HepG2 (cell line): ENCODE measurements at places on chromosomes 2 and 18. TPM values are rescaled to one million over a fixed set of nuclear protein-coding genes. Genes with fewer than 3 reads are reported as not detected.

GRCh38 chr2:225765820-225766219, 366.3 kb downstream of the NYAP2 start:
- DNase-seq, result no peak

DNA sequence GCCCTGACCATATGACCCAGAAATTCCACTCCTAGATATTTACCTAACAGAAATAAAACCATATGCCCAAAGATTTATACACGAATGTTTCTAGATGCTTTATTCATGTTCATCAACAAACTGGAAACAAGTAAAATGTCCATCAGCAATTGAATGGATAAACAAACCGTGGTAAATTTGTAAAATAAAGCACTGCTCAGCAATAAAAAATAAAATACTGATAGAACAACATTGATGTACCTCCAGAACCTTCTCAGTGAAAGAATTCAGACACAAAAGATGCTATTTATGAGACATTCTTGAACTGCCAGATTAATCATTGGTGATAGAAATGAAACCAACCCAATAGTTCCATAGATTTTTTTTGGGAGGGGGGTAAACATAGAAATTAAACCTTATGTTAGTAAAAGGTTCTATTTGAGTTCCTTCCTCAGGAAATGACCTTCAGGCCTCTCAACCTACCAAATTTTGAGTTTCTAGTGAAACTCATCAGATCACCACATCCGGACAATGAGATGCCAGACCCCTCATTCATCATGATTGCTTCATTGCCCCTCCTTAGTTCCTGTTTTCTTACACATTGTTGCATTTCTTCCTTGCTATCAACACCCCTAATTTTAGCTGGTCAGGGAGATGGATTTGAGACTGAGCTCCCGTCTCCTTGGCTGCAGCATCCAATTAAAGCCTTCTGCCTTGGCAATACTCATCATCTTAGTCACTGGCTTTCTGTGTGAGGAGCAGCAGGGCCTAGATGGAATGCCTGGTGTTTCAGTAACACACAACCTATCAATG, 203.5 kb downstream of the LPIN1 start:
- DNase-seq, result no peak

GRCh38 chr18:57243624-57244179, 96.8 kb downstream of the BOD1L2 start:
- DNase-seq, result peak; percentile 62

GRCh38 chr2:158815658-158816057, 20.5 kb downstream of the DAPL1 start:
- no peak for DNase-seq

DNA sequence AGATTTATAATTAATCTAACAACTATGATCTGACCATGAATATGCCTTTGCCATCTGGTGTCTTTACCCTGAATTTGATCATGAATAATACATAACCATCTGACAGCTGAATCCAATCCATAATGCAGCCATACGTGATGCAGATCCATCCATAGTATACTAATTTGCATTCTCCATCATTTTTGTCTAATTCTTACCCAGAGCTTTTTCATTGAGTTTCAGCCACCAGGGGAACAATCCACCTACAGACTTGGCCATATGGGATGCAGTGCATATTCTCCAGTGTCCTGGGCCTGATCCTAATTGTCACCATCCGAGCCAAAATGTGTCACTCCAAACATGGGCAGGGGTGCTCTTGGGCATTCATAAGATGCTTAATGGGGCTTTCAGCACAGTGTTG, 227.2 kb upstream of the CRIM1 start:
- DNase-seq, result no peak

DNA sequence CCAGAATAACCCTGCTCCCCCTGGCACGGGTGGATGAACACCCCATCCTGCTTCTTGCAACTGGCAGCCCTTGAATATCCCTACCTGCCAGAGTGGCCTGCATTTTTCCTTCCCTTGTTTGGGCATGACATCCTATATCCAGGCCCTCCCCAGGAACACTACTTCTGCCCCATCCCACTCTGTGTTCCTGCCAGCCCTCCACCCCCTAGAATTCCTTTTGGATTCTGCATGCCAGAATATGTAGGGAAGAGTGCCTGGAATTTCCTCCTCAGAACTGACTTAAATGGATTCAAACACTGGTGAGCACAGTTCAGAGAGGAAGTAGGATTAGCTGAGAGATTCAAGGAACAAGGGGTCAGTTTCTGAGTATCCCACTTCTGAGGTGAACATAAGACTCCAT, 123.5 kb upstream of the PELI1 start:
- no peak for DNase-seq

GRCh38 chr18:49023271-49023937, 72.6 kb upstream of the SMAD7 start:
- no peak for DNase-seq

DNA sequence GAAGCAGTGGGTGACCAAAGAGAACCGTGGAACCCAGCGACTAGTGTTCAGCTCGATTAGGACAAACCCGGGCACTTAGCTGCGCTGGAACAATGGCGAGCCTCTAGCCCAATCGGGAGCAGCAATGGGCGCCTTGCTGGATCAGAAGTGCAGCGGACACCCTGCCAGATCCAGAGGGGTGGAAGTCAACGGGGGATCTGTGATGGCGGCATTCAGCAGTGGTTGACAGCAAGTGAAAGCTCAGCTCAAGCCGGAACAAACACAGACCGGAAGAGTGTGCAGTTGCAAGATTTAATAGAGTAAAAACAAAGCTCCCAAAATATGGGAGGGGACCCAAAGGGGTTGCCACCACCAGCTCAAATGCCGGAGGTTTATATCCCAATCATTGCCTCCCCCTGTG, 478.7 kb upstream of the REG3G start:
- DNase-seq, result peak; percentile 24

- DNase-seq, result peak; percentile 93
Measured at GRCh38 chr2:20184067-20184938, 40.6 kb downstream of the SDC1 start.

DNA sequence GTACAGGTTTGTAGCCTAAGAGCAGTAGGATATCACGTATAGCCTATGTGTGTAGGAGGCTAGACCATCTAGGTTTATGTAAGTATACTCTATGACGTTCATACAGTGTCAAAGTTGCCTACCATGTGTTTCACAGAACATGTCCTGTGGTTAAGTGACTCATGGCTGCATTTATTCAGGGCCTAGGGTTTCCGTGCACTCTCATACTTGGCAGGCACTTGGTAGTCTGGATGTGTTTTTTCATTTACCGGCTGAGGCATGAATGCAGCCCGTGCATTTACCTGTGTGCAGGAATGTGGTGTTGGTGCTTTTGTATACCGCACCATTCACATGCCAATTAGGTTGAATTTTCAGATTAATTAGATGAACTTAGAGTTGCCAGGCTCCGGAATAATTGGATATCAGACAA, 43.4 kb downstream of the MYL12B start:
- DNase-seq, result no peak

DNA sequence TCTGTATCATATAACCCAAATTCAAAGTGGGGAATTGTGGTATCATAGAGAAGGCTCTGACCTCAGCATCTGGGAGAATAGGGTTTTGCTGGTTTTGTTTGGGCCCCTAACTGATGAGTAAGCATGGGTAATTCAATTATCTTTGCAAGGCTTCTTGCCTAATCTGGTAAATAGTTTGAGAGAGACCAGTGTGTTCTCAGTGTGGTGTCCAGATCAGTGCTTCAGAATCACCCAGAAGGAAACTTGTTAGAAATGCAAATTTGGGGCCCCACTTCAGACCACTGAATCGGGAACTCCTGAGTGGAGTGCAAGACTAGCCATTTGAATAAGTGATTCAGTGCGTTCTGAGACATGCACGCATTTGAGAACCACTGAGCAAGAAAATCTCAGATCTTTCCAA, 282.7 kb downstream of the EPHA4 start:
- DNase-seq, result no peak

DNA sequence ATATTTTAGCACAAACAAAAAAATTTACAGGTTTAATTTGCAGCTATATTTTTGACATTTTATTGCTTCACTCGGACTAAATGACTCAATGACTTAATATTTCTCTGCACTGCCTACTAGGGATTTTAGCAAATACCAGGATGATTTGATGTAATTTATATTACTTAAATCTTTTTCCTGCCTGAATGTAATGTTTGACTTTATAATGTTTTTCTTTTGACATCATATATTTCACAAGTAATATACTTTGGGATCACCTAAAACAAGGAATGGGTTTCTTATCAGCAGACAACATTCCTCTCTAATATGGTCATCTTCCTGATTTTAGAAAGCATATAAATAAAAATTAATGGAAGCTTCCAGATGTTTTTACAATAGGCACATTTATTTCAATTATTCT, 253.2 kb upstream of the EPC2 start:
- no peak for DNase-seq

- no peak for DNase-seq
Measured at GRCh38 chr2:70702711-70703395, 65.1 kb downstream of the ADD2 start.

- DNase-seq, result no peak
Measured at GRCh38 chr2:46333912-46334311, 36.7 kb downstream of the EPAS1 start.

DNA sequence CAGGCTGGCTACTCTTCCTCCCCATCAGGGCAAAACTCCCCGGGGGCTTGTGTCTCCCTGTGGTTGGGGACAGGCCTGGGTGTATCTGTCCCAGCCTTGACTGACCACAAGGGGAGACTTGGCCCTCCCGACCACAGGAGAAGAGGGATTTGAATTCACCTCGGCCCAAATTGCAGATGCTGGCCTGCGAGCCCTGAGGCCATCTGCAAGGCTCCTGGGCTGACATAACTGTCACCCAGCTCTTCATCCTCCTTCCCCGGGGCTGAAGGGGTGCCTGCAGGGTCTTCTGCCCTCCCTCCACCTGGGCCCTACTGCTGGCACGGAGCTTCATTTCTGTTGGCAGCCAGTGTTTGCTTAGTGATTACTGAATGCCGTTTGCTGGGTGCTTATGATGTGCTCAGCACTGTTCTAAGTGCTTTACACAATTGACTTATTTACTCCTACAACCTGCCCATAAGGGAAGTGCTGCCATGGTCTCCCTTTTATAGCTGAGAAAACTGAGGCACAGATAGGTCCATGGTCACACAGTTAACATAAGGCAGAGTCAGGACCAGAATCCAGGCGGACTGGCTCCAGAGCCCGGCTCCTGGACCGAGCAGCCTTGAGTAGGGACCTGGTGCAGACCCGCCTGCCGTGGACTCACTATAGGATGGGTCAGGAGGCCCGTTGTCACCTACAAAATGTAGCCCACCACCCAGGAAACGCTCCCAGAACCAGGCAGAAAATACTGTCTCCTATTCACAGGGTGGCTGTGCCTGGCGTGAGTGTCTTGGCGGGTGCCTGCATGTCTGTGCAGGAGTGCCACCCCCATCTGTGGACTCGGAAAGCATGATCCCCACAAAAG, 18.9 kb downstream of the STEAP3 start:
- no peak for DNase-seq

- DNase-seq, result no peak
Measured at GRCh38 chr2:9712263-9712662, 81.5 kb upstream of the YWHAQ start.

DNA sequence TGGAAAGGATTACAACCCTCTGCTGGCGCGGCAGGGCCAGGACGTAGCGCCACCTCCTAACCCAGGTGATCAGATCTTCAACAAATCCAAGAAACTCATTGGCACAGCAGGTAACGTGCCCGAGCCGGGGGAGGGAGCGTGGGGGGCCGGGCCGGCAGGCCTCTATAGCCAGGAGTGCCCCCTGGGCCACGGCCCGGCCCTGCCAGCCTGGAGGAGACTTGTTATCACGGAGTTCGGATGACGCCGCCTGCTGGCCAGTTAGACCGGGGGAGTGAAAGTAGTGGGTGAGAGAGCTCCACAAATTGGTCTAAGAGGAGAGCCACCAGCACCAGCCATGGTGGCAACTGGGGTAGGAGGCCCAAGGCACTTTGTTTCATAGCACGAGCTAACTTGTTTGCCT, 8.6 kb upstream of the TMEM214 start:
- no peak for DNase-seq

GRCh38 chr2:33848486-33848885, 249.4 kb upstream of the FAM98A start:
- DNase-seq, result no peak

DNA sequence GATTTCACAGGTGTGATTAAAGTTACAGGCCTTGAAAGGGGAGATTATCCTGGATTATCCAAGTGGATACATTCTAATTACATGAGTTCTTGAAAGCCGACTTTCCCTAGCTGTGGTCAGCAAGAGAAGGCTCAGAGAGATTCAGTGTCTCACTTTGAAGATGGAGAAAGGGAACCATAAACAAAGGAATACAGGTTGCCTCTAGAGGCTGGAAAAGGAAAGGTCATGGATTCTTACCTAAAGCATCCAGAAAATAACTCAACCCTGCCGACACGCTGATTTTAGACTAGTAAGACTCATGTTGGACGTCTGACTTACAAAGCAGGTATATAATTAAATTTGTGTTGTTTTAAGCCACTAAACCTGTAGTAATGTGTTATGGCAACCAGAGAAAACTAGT, 1095.7 kb upstream of the ZEB2 start:
- DNase-seq, result no peak

- no peak for DNase-seq
Measured at GRCh38 chr2:170185319-170185718, 7.4 kb downstream of the MYO3B start.

GRCh38 chr2:233803292-233803911, 25.3 kb downstream of the MROH2A start:
- DNase-seq, result no peak

- no peak for DNase-seq
Measured at GRCh38 chr2:10834068-10834655, 21.6 kb upstream of the PDIA6 start.

GRCh38 chr2:220786216-220786615, 785.9 kb downstream of the EPHA4 start:
- no peak for DNase-seq

DNA sequence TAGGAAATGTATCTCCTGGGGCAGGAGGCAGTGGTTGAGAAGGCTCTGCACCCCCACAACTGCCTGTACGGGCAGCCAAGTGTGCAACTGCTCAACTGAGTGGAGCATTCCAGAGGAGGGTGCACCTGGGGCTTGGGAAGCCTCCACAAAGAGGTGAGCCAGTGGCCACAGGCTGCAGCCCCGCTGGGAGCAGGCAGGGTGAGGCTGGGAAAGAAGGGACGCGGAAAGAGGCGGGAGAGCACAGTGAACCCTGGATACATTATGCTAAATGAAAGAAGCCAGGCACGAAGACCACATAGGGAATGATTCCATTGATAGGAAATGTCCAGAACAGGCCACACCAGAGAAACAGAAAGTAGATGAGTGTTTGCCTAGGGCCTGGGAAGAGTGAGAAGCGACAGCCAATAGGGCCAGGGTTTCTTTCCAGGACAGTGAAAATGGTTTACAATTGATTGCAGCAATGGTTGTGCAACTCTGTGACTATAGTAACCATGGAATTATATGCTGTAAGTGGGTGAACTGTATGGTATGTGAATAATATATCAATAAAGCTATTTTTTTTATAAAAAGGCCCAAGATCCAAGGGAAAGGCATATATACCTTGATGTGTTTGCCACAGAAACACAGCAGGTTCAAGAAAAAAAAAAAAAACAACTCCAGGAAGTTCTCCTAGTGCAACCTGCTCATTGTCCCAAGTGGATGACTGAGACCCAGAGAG, 82.4 kb downstream of the DDX1 start:
- peak; percentile 73 for DNase-seq

GRCh38 chr2:228876276-228876675, 394.8 kb downstream of the PID1 start:
- DNase-seq, result no peak

The SRD5A2 gene
- not detected in 2 replicates for total RNA-seq

The ZNF892 gene
- total RNA-seq, result 0.21 TPM in 1 of 2 replicates, not detected in the other

The OR6B2 gene
- not detected in 2 replicates for total RNA-seq

The CYP27A1 gene
- 106 and 157 TPM in 2 replicates for total RNA-seq

The CYP27C1 gene
- not detected in 2 replicates for total RNA-seq

The IL1RN gene
- 21.1 and 21.2 TPM in 2 replicates for total RNA-seq

The POMC gene
- not detected in 2 replicates for total RNA-seq

The EML6 gene
- 19.9 and 32.4 TPM in 2 replicates for total RNA-seq

The C1QL2 gene
- total RNA-seq, result not detected in 2 replicates

The GPR45 gene
- not detected in 2 replicates for total RNA-seq

The CFC1 gene
- not detected in 2 replicates for total RNA-seq
